Mucosa of descending colon (tissue), 3 donors: ENCODE measurements at places on chromosomes 13 and 19. TPM values are rescaled to one million over a fixed set of nuclear protein-coding genes. Genes with fewer than 3 reads are reported as not detected.

DNA sequence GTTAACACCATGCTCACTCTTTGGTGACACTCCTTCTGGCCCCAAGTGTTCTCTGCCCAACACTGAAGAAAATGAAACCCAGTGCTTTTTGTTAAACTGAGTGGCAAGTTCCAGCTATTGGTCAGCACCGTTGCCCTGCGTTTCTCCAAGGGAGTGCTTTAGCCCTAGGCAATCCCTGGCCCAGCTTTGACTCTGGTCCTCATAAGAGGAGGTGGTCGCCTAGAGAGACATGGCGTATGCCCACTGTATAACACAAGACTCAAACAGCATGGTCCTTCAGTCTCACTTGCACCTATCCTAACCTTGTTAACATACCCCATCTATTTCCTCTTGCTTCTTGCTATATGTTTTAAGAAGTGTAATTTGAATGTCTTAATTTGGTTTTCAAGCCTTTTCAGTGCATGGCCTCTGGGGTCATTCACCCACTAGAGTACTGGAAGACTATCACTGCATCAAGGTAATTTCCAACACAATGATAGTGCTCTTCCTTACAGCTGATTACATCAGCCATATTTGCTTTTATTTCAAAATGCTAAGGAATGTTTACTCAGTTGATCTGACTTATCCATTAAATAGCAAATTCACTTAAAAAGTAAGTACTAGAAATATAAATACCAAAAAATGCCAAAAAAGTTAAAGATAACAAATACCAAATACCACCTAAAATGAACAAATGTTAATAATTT lies 190.5 kb upstream of the SOX21 start:
- DNase-seq, result no peak

DNA sequence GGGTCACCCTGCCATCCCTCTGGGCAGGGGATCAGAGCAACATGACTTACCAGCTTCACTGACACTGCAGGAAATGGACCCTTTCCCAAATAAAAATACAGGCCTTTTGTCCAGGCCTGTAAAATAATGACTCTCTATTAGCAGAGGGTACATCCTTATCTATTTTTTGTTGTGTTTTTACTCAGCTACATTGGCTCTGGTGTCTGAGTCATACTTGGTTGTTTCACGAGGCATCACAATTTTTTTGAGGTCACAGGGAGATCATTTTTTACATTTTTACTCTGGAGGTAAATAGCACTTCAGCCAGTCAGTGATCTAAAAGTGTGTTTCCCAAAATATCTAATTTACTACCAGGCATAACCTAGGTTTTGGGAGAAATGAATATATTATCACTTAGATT lies 6.9 kb upstream of the HTR2A start:
- no peak for DNase-seq

The PLPP2 gene
- total RNA-seq, result 41.9 TPM

The FFAR1 gene
- not detected for total RNA-seq

DNA sequence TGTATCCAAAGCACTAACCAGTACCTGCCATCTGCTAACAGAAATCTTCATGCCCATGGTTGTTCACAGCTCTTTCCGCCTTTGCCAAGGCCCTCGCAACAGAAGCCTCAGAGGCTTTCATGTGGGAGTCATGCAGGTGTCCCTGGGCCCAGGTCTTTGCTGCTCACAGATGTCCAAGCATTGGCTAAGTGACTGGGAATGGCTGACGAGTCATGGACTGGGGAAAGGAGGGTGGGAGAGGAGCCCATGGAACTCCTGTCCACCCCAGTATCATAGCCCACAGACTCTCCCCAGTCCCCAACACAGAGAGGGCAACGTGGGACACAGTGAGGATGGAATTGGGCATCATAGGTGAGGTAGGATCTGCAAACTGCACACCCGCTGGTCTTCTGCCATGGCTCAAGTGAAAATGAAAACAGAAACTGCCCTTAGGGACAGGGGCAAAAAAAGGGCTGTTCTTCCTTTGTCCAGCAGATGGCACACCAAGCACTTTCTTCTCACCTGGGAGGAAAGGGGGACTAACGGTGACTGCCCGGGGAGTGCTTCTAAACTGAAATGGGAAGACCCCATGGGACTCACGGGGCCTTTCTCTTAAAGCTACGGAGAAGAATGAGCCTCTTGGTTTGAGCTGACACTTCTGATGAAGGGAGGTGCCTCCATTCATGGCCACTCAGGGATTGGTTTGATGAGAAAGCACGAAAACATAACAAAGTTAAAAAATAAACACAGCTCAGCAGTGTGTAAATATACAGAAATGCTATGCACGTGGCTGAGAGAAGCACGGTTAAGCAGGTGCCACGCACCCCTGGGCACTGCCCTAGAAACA lies 11.1 kb upstream of the DHRS12 start:
- DNase-seq, result peak; percentile 60

DNA sequence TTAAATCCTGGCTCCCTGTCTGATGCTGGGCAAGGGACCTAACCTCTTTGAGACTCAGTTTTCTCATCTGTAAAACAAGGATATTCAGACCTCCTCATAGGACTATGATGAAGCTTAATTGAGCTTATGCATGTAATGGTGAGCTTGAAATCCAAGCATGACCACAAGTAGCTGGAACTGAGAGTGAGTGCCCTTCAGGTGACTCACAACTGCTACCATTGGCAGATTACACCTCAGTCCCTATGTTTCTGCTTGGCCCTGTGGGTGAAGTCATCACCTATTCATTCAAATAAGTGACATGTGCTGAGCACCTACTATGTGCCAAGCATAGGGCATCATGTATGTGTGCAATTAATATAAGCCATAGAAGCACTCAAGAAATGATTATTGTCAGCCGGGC lies 25.7 kb downstream of the NOVA2 start:
- DNase-seq, result no peak

- no peak for DNase-seq
These were observed 275.4 kb upstream of the OBI1 start for GRCh38 chr13:78934336-78934735.

- no peak for DNase-seq
These were observed 88.1 kb downstream of the STOML3 start for GRCh38 chr13:38902551-38902950.
